Activated CD4-positive, alpha-beta T cell treated with anti-CD3 and anti-CD28 coated beads, Interleukin-2, amount 50 U/mL, for 24 hours (primary cell): ENCODE measurements at places on chromosomes 11 and 22.
A peak's percentile ranks its signal among the peaks of the same experiment; 100 is the strongest.

DNA sequence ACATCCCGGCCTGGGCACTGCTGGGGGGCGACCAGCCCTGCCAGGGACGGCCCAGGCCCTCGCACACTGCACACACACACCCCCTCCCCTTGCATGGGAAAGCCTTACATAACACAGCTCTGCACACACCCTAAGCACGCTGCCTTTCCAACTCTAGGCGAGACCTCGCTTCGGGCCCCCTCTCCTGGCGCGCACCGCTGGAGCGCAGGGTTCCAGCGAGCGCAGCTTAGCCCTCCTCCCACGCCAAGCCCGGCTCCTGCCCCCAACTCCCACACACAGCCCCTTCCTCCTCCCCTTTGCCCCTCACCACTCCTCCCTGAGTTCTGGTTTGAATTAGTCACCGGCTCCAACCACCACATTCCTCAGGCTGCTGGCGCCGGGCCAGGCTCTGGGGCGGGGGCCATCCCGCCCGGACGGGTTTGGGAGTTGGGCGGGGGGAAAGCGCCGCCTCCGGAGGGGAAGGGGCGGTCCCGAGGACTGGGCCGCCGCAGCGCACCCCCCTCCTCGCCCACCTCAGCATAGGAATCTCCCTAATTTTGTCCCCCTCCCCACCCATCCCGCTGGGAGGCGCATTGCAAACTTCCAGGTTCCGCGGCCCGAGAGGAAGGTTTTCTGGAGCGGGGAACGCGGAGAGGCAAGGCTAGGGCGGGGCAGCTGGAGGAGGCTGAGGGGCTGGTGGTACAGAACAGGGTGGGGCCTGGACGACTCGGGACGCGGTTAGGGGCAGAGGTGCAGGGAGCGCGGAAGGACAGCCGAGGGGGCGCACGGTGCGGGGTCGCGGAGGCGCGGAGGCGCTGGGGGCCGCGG is 966 bp downstream of the AHNAK start:
- DNase-seq, result no peak

- no peak for DNase-seq
Observed at GRCh38 chr11:83933008-83933407, 646.8 kb upstream of the CCDC90B start.

DNA sequence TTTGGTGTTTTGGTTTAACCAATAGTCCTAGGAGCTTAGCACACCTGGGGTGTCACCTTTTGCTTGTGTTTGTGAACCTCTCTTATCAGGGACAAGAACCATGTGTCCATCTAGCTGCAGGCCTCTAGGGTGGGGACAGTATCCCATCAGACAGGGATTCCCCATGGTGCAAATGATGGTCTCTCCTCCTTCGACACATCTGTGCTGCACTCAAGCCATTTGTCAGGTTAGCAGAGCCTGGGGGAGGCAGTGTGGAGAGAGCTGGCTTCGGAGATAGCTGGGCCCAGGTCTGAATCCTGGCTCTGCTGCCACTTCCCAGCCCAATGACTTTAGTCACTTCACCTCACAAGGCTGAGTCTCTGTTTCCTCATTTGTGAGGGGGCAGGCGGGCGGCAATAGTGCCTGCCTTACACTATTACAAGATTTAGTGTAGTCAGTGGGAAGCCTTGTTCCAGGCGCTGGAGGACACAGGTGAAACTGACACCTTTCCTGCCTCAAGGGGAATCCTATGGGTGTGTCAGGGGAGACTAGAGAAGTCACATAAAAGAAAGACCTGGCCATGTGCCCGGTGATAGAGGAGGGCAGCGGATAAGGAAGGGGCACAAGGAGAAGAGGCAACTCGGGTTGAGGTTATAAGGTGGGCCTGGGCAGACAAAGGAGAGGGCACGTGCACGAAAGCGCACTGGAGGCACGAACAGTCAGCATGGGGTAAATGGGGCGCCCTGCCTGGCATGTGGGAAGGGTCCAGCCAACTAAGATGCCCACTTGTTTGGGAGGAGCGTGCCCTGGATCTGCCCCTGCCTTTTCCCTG is 12.6 kb downstream of the KLHL35 start:
- no peak for DNase-seq

DNA sequence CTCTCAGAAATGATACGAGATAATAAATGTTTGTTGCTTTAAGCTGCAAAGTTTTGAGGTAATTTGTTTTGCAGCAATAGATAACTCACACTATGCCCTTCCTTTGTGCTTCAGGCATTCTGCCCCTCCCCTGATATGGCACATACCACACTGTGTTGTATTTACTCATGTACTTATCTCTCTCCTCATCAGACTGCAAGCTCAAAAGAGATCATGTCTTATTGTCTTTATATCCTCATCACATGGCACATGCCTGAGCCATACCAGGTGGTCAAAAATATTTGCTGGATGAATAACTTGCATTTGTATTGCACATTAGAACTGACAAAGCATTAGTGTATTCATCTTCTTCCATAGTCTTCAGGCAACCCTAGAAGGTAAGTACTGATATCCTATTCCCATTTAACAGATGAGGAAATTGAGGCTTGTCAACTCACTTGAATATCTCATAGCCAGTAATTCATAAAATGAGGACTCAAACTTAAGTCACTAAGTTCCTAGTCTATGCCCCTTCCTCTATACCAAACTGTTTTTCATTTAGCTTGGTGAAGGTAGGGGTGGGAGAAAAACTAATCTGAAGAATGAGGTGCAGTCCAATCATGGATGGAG is 83.9 kb upstream of the EED start:
- no peak for DNase-seq

DNA sequence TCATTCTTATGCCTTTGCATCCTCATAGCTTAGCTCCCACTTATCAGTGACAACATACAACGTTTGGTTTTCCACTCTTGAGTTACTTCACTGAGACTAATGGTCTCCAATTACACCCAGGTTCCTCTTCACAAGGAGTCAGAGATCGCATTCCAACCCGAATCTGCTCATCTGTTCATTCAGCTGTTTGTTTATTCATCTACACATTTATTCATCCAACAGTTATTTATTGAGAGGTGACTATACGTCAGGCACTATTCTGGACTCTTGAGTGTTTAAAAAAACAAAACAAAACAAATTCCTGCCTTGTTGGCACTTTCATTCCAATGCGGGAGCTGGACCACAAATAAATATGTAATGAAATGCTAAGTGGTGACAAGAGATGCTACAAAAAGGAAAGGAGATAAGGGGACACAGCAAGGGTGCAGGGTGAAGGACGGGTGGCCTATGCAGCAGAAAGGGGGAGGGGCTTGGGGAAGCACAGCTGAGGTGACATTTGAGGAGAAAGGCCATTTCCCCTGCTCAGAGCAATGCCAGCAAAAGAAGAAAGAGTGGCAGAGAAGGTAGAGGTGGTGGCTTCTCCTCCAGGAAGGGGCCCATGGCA is 393.8 kb upstream of the SYN3 start:
- no peak for DNase-seq

- DNase-seq, result no peak
Observed at GRCh38 chr22:48705159-48705916, 1122.3 kb downstream of the BRD1 start.

DNA sequence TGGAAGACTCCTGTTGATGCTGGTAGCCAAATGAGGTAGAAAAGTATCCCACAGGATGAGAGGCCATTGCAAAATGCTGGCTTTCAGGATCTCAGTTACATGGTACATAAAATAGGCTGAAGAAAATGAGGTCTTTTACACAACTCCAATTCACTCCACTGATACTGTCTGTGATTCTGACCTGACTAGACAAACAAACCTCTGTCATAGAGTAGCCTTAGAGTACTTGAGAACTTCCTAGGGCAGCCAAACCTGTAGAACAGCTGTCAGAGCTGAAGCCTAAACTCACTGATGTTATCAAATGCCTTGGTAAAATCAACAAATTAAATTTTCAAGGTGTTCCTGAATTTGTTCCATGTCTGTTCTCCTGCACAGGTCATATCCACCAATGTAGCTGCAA is 26.2 kb upstream of the POGLUT3 start:
- DNase-seq, result no peak

GRCh38 chr11:15893080-15893492 is 463.3 kb downstream of the SOX6 start:
- no peak for DNase-seq

DNA sequence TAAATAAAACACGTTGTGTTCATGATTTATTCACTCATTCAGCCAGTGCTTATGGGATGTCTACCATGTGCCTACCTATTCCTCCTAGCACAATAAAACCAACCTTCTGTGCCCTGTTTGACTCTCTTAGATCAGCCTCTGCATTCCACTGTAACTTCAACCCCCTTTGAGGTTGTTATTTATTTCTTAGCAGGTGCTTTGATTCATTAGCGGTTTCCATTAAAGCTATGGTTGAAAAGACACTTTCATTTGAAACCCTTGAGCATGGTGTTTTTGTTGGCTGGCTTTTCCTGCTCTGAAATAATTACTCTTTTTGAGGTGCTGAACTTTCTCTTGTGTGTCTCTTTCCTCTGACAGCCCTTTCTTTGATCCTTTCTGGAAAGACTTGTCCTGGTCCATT is 570.6 kb upstream of the LARGE1 start:
- no peak for DNase-seq

GRCh38 chr22:45238076-45238956 is 2.4 kb downstream of the KIAA0930 start:
- DNase-seq, result no peak

GRCh38 chr11:118606844-118607228 is 579 bp upstream of the PHLDB1 start:
- DNase-seq, result no peak

DNA sequence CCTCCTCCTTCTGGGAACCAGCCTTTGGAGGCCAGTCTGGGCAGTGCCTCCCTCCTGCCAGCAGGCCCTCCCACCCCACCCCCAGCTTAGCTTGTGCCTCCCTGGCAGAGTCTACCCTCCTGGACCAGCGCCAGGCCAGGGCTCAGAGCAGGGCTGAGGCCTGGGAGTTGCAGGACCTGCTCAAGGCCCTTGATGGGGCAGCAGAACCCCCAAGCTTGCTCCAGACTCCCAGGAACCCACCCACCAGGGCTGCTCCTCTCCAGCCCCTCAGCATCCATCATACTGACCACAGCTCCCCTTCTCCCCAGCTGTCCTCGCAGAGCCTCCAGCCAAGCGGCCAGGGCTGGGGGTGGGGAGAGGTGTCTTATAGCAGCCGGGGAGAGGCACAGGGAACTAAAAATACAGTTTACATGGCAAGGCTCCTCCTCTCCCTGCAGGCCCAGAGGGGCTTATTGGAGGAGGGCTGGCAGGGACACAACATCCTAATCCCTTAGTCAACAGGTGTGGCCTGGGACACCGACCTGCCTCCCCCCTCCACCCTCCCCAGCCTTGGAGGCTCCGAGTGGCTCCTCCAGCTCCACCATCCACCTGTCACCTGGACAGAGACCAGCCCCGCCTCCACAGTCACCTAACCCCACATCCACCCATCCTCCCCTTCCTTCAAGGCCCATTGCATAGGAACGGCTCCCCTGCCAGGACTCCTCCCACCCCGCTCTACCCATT is 5.2 kb upstream of the MB start:
- no peak for DNase-seq

GRCh38 chr11:134252346-134253187 is 585 bp downstream of the THYN1 start:
- no peak for DNase-seq

DNA sequence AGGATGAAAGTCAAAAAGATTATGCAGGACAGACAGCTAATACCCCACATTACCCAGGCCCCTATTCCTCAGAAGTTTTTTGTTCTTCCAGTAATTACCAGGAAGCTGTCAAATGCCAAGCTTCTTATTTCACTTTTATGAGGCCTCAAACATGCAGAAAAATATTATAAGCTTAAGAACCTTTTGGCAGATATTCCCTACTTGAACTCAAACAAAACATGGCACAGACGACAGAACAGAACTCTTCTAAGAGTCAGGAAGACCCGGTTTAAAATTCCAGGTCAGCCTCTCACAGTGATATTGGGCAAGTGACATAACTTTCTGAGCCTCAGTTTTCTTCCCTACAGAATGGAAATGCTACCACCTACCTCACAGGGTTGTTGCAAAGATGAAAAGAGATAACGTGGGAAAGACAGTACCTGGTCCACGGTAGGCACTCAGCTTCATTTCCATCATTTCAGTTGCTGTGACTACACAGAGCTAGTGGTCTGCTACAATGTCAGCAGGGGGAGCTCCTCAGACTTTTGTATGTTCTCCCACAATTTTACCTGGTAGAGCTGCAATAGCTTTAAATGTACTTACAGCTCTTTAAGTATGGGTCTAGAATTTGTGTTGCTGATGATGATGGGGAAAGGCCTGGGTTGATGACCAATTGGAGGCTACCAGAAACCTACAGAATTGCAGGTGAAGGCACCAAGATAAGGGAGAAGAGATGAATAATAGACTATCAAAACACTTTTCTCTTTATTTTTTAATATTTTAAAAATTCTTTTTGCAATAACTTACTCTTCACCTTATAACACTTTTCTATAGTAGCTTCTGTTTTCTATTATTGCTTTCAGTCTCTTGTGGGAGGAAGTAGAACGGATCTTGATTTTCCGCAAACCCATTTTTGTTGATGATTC is 98.3 kb upstream of the CHRM4 start:
- peak; percentile 19 for DNase-seq

GRCh38 chr11:10388101-10388500 is 67.0 kb upstream of the AMPD3 start:
- DNase-seq, result no peak

DNA sequence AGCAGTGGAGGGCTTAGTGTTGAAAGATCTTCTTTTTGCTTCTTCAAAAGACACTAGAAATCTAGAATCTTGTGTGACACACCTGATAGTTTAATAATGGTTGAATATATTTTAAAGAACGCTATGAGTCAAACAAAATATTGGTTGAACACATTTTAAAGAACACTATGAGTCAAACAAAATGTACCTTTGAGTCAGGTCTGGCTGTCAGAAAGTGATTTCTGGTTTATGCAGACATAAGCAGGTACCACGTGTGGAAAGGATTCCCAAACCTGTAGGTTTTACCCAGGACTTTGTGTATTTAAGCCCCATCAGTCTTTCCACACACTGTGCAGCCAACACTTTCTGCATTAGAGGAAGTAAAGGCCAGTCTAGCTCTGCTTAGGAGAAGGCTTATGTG is 366.7 kb upstream of the TENM4 start:
- DNase-seq, result no peak

DNA sequence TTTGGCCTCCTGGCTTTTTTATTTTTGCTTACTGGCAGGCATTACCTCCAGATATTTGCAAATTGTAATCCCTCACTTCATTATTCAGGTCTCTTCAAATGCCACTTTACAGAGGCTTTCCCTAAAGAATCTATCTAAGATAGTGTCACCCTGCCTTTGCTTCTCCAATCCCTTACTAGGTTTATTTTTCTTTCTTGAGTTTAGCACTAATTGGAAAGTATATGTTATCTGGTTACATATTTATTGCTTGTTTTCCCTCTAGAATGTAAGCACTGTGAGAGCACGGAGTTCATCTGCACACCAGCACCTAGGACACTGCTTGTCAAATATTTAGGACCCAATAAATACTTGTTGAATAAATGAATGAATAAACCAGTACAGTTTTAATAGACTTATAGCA is 3.5 kb downstream of the KIF18A start:
- DNase-seq, result no peak

GRCh38 chr11:826836-827145 is 928 bp upstream of the CRACR2B start:
- no peak for DNase-seq

- DNase-seq, result no peak
Observed at GRCh38 chr11:47409440-47410369, 1.3 kb downstream of the SLC39A13 start.
